ENCODE measurements at places on chromosomes 2 and 18.

- no peak for DNase-seq
Observed at GRCh38 chr2:187532333-187533120, 21.7 kb downstream of the TFPI start.

GRCh38 chr2:95240091-95240490 lies 32.8 kb downstream of the ZNF892 start:
- no peak for DNase-seq

DNA sequence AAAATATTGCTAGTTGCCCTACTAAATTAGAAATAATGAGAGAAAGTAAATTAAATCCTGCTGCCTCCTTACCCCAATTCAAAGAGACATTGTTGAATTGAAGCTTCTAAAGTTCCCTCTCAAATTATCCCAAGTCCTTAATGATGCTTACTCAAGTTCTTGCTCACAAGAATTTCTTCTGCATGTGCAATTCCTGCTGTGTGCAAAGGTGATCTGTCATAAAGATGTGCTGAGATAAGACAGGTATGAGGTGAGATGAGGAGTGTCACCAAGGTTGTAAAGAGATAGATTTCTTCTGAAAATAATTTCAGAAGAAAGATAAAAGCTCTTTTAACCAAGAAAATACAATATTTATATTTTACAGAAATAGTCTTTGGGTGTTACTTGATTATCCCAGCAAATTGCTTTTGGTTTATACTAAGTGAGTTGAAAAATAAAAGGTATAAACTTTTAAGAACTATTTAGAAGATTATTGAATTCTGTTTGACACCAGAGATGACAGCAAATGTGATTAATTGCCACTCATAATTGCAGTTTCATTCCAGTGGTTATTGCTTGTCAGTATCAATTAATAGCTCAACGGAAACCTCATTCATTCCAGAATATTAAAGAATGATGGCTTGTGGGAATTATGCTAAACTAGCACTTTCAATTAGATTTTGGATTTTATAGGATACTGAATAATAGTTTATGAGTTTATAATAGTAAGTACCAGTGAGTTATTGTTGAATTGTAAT lies 674.3 kb downstream of the STK39 start:
- DNase-seq = no peak

DNA sequence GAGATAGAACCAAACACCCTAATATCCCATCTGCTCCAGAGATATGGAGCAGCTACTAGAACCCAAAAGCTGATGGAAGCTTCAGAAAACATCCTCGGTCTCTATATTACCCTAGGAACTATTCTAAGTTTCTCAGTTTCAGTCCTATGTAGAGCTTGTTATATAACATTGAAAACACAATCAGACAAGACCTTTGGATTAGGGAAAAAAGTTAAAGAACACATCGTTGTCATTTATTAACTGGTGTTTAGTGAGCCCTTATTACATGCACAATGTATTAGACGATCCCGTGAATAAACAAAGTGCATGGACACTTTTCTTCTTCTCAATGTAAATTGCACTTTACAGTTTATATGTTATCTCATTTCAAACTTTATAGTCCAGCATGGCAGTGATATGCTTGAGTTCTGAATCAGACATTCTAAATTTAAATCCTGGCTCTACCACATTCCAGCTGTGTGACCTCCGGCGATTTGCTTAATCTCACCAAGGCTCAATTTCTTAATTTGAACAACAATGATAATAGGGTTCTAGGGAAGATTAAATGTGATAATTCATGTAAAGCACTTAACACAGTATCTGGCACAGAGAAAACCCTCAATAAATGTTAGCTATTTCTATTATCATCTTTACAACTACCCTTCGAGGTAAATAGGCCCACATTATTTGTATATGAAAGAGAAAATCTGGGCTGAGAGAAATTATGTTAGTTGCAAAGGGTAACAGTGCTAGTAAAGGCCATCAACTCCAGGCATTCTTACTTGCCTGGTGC lies 83.6 kb upstream of the PIK3C3 start:
- no peak for DNase-seq

DNA sequence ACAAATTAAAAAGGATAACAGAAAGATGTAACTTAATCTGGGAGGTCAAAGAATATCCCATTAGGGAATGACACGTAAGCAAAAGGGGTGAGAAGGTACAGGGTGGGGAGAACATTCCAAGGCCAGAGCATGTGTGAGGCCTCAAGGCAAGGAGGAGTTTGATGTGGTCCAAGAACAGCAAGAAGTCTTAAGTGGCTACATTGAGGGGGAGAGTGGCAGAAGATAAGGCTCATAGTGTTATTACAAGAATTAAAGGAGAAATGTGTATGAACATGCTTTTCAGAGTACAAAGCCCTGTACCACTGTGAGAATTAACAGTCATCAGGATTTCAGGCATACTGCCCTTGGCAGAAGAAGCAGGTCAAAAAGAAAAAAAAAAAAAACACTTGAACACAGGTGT lies 174.4 kb upstream of the ERBB4 start:
- no peak for DNase-seq

DNA sequence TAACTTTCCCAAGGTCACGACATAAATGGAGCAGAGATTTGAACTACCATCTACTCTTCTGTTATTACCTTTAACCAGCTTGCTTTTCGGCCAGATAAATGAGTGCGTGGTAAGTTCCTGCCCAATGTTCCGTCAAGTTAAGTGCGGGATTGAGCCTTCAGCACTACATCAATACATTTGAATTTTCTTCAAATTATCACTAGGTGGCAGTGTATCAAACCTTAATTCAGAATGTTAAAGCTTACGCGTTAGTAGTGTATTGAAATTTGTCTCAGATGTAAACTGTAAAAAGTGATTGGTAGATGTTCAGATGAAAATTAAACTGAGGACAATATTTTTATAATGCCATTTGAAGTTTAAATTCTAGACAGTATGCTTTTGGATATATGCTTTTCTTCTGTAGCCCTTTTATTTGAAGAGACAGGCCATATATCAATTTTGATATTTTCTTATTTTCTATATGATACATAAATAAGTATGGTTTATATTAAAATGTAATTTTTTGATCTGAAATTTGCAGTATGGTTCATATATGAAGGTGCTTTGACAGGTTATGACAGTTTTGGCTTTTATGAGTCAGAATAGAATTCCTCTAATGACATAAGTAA lies 681.3 kb downstream of the ADCYAP1 start:
- no peak for DNase-seq

DNA sequence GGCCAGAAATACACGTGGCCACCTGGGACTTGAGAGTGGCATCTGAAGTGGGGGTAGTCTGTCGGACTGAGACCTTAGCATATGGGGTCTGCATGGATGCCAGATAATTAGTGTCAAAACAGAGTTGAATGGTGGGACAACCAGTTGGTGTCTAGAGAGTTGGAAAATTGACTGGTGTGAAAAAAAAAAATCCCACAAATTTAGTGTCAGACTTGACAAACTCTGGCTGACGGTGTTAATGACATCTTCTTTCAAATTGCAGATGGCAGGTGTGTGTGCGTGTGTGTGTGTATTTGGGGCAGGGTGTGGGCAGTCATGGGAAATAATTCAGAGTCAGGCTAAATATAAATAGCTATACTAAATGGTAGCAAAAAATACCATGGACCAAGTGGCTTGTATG lies 365.4 kb upstream of the RGPD4 start:
- DNase-seq = no peak

- no peak for DNase-seq
Observed at GRCh38 chr2:195613922-195614321, 43.1 kb upstream of the SLC39A10 start.

GRCh38 chr2:43840965-43841364 lies 2.2 kb downstream of the ABCG8 start:
- DNase-seq = no peak

GRCh38 chr2:7030810-7031209 lies 113.6 kb downstream of the RNF144A start:
- DNase-seq = no peak

DNA sequence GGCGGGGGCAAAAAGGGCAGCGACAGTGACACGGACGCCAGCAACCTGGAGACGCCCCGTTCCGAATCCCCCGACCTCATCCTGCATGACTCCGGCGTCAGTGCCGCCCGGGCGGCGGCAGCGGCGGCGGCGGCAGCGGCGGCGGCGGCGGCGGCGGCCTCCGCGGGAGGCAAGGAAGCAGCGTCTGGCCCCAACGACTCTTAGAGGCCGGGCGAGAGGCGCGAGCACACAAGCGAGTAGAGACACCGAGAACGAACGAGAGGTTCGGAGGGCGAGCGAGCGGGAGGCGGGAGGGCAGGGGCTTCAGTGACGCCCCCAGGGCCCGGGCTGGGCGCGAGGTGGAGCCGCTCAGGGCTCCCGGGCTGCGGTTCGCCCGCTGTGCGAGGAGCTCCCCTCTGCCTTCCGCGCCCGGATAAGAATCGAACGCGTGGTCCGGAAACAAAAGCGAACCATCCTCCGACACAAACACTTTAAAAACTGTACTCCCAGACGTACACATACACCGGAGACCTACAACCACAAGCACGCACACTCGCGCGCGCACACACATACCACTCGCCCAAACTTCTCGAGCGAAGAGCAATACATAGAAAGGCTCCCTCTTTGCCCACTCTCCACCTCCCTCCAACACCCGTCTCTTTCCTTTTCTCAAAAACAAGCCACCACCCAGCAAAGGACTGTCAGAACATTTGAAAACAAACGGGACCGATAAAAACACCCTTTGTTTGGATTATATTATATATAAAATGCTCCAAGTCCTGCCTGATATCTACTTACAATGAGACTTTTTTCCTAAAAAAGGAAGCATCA lies 2.8 kb downstream of the SP9 start:
- DNase-seq = peak; percentile 47

- DNase-seq = no peak
Observed at GRCh38 chr2:154466226-154466625, 232.3 kb upstream of the KCNJ3 start.

DNA sequence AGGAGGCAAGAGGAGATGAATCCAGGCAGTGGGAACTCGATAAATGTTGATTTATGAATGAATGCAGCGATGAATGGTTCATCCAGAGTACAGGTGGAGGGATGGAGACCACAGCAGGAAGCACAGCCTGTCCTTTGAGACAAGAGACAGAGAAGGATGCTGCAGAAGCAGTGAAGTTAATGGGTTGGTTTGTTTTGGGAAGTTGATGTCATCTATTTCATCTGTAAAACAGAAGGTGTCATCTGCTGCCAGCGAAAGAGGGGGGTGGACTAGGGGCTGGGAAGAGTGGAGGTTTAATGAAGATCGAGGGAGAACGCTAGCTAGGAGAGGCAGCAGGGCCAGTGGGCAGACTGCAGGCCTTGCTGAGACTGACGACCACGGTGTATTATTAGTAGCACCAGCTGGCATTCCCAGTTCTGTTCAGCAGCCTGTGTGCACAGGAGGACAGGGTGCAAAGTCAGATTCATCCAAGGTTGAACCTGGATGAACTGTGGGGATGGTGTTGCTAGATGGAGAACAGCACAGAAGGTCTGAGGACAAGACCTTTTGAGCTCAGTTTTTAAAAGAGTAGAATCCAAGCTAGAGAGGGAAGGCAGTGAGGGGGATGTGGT lies 120.3 kb upstream of the CAPN13 start:
- no peak for DNase-seq

DNA sequence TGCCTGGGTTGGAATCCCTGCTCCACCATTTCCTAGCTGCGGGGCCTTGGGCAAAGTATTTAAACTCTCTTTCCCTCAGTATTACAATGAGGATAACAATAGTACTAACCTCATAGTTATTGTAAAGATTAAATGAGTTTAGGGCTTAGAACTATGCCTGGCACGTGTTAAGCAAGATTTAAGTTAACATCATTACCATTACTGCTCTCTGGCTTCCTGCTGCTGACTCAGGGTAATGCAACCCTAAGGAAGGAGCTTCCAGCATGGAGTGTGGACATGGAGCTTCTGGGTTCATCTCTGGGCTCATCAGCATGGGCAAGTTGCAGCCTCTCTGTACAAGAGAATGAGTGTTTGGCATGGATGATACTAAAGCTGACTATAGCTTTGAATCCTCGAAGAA lies 374.2 kb upstream of the MAP2 start:
- DNase-seq = no peak

DNA sequence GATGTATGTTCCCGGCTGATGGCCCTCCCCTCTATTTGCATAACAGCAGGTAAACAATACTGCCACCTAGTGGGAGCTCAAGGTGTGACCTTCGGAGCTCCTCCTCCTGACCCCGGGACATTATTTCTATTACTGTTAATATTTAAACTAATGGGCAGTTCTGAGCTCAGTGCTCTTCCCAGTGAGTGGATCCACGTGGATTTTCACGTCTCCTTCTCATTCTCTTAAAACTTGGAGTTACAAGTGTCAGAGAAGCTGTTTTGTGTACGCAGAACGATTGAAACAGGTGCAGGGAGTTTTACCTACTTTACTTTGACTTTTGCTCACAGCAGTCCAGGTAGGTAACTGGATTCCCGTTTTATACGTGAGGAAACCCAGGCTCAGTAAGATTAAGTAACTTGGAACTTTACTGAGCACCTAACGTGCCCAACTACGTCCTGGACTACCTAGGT lies 127.3 kb downstream of the PRKCE start:
- no peak for DNase-seq

- no peak for DNase-seq
Observed at GRCh38 chr18:24262087-24262486, 123.2 kb downstream of the CABYR start.

DNA sequence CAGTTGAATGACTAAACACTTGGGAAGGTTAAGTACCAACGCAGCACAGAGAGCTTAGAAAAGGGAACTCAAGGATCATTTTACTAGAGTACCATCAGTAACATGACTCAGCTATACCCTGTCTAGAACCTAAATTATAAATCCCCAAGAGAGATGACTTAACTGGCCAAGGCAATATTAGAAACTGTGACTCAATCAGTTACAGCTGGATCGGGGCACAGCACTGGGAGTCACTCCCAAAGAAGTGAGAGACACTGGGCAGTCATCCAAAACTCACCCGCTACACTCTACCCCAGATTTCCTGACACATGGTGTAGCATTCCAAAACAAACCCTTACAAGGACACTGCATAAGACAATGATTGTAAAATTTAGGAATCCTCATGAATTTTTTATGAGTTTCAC lies 17.7 kb downstream of the IWS1 start:
- peak; percentile 83 for DNase-seq

DNA sequence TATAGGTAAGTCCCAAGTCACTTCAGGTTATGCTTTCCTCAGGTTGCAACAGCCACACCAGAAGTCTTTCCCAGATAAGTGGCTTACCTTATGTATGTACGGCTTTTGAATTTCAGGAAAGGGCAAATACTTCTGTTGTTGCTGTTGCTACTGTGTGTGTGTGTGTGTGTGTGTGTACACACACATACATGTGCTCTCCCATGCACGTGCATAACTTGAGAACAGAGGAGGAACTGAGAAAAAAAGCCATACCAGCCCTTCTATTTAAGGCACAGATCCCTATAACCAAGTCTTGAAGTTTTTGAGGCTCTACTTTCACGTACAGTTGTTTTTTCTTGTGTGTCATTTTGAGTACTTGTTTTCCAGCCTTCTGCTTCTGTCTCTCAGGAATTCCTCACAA lies 62.4 kb downstream of the WDPCP start:
- DNase-seq = no peak

- no peak for DNase-seq
Observed at GRCh38 chr2:147782141-147782930, 62.5 kb upstream of the ACVR2A start.

DNA sequence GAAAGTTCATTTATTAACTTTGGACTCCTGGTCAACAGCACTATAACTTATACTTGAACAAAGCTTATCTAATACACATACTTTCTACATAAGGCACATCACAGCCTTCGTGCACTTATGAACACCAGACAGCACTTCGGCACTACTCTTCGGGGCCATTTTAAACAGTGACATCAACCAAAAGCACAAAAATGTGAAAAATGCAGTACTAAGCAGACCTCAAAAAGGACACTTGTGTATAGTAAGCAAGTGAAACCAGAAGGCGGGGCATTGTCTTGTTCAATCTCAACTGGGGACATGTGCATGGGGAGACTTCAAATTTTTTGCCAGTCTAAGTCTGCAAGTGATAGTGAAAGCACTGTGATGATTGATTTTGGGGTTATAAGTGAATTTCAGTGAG lies 163.0 kb downstream of the NCKAP5 start:
- no peak for DNase-seq

Measured in aorta (tissue), 5 donors.